Tongue (tissue), 3 donors: ENCODE measurements at places on chromosomes 7 and 10. TPM values are rescaled to one million over a fixed set of nuclear protein-coding genes. Genes with fewer than 3 reads are reported as not detected.

DNA sequence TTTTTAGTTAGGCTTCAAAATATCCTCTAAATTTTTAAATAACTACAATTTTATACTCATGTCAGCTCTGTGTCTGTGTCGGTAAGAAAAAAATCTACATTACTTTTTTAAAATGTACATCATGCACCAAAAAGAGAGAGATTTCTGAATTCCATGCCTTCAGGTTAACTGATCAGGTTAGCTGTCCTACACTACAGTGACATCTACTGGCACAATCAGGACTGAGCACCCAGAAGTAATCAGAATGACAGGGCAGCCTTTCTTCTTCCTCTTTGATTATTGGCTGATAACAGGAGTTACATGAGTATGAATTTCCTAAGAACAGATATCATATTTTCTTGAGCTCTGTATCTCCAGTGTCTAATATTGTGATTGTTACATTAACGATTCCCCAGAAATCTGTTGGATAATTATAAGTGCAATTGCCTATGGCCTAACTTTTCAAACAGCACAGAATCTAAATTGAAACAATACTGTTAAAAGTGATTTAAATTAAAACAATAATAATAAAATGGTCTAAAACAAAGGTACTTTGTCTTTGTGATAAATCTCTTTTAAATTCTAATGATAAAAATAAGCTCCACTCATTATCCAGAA is 41.8 kb upstream of the HYCC1 start:
- peak; percentile 74 for DNase-seq

DNA sequence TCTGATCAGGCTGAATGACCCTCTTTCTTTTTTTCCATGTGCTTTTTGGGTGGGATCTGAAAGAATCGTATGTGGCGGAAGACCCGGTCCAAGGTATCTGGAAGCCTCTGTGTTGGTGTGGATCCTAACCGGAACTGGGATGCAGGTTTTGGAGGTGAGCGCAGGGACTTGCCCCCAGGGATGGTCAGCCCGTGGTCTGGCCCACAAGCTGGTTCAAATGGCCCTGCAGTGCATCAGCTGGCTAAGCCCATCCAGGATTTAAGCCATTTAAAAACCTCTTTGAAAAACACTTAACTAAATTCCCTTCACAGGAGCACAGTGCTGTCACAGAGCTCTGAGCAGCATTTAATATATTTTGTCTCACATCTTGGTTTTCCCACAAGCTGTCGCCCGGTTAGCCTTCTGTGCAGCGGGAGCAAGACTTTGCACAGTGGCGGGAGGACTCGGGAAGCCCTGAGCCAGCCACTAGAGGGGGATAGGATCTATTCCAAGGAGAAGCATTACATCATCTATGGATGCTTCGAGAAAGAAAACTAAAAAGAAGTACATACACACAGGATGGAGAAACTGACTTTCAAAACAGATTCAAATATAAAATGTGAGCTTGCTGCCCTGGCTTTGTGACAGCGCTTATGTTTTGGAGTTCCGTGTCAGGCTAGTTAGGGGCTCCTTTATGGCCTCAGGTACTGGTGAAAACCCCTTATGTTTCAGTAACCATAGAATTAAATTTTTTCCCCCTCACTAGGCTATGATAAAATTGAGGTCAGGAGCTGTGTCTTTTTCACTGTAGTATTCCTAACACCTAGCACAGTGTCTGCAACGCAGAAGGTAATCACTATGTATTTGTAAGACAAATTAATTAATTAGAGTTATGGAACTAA is 11.3 kb downstream of the CPA2 start:
- peak; percentile 93 for DNase-seq

DNA sequence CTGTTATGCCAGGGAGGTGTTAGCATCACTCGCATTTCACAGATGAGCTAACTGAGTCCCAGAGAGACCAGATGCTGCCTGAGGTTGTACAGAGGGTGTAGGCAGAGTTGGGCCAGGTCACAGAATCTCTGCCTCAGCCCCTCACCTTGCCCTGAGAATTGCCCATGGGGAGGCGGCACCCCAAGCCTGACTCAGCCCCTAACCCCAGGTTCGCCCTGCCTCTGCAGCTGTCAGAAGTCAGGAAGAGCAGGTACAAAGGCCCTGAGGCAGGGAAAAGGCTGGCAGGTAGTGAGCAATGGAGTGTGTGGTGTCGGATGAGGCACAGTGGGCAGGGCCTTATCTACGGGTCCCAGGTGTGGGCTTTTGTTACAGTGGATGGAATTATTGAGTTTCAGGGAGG is 79.4 kb downstream of the MYL10 start:
- no peak for DNase-seq

Gene RBP3
- total RNA-seq = not detected

Gene CYP26C1
- not detected for total RNA-seq
